ENCODE measurements at places on chromosomes 6 and 20.

DNA sequence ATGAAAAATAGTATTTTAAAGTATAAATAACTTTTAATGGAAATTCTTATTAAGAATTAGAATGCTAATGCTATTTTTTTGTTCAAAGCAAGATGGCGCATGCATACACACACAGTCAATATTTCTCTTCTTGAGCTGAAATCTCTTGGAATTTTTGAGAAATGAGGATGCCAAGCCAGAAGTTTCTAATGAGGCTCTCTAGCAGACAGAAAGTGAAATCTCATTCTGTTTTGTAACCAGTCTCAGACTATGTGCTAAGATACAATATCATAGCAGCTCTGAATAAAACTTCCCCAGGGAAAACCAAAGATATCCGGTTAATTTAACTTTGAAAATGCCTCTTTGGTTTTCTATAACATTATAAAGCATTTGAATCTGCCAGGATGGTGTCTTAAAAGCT is 97.2 kb upstream of the HDAC2 start:
- DNase-seq: no peak

DNA sequence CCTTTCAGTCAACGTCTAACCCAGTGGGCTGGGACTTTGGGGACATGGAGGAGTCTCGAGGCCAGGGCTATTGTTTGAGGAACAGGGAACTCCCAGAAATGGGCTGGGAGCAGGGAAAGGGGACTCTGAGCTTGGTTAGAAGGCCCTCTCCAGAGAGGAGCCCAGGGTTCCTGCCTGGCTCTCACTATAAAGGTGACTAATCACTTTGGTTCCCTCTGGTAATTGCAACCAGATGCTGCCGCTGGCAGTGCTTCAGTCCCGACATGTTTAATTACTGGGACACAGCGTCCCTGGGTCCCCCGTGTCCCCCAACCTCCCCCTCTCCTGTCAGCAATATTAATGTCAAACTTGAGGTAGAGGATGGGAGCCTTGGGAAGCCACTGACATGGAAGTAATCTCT is 5.0 kb upstream of the GDF5 start:
- no peak for DNase-seq

DNA sequence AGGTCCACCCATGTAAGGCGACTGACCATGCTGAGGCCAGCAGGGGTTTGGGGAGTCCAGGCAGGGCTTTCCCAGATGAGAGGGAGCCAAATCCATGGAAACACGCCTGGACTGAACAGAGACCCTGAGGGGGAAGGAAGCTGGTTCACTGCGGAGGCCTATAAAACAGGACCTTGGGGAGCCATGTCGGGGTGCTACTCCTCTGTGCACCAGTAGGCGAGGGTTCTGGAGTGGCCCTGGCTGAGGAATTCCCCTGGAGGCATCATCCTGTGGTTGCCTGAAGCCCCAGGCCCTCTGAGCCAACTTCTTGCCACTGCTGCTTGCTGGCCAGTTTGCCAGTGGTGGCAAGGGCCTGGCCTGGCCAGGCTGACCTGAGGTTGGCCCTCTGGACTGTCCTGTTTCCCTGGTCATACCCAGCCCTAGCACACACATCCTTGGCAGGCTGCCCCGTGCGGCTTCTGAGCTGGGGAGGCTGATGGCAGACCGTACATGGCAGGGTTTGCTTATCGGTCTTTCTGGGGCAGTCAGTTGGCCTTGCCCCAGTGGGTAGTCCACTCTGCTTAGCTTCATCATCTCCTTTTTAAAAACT is 2.2 kb upstream of the LRRN4 start:
- DNase-seq: no peak

GRCh38 chr20:46025376-46025783 is 3.6 kb upstream of the SLC12A5 start:
- DNase-seq: no peak

- no peak for DNase-seq
Observed at GRCh38 chr20:36490191-36490590, 51.1 kb upstream of the MYL9 start.

GRCh38 chr6:36493319-36493718 is 50.5 kb downstream of the KCTD20 start:
- no peak for DNase-seq

- no peak for DNase-seq
Observed at GRCh38 chr6:45466686-45467085, 89.0 kb upstream of the SUPT3H start.

GRCh38 chr6:156309017-156309416 is 468.2 kb upstream of the ARID1B start:
- DNase-seq: no peak

DNA sequence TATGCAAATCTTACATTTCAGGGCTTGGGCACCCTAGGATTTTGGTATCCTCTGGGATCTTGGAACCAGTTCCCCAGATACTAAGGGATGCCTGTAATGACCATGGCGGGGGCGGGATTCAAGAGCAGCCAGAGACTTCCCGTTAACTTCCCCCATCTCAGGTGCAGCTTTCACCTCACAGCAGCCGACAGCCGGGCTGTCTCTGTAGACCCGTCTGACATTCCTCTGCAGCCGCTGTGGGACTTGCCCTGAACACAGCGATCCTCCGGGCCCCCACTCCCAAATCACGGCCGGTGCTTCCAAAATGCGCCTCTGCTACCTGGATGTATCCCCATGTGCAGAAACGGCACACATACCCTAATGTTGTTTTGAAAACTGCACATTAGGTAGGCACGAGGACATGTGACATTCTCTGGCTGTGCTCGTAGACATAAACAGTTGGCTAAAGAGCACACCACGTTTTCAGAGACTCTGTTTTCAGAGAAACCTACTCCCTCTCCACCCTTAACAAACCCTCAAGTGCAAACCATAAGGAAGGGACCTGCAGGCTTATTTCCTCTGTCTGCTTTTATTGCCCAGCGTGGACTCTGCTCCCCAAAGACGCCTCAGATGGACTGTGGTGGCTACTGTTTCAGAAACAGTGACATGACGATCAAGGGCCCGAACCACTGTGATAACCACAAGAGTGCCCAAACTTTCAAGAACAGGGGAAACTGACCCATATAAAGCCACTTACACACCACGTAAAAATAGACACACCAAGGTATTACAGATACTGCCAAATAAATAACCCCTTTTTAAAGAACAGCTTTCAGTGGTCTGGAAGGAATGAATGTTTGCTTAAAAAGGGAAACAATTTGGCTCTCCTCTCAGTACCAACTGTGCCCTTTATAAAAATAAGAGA is 72.9 kb upstream of the FOXC1 start:
- no peak for DNase-seq

- DNase-seq: no peak
Observed at GRCh38 chr20:51429144-51429482, 113.4 kb downstream of the NFATC2 start.

DNA sequence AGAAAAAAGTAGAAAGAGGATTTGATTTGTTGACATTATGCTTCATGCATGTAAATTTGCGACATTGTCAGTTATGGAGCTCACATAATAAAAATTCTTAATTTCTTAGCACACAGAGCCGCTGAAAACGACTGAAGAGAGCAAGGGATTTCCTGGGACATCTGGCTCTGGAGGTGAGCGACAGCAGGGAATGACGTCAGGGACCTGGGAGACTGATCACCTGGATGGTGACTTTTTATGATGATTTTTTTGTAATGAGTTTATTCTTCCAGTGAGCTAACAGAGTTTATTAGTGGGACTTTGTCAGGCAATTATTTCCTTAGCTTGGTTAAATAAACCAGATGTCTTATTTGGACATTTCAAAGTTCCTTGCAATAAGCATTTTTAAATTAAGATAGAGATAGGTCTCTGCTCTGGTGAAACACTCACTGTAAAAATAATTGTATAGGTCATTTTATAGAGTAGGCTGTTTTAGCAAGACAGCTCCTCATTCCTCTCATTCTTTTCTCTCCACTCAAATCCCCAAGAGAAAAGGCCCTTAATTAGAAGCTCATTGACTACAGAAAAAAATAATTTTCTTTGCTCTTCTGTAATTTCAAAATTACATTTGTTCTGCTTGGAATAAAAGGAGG is 19.4 kb downstream of the TMEM200A start:
- no peak for DNase-seq

DNA sequence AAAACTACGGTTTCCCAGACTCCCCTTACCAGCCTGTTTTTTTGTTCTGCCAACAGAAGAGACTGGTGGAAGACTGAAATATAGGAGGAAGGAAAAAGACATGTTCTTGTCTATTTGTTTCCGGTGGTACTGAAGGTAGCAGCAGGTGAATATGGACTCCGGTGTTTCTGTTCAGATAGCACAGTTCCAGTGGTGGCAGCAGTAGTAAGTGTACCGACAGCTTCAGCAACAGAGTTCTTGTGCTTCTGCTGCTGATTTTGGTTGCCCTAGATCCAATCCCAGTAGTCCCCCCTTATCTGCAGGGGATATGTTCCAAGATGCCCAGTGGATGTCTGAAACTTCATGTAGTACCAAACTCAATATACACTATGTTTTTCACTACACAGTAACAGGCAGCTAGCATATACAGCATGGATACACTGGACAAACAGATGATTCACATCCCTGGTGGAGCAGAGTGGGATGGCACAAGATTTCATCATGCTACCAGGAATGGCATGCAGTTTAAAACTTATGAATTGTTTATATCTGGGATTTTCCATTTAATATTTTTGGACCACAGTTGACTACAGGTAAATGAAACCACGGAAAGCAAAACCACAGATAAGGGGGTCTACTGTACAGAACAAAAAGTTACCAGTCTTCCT is 301.8 kb downstream of the BTBD9 start:
- no peak for DNase-seq

DNA sequence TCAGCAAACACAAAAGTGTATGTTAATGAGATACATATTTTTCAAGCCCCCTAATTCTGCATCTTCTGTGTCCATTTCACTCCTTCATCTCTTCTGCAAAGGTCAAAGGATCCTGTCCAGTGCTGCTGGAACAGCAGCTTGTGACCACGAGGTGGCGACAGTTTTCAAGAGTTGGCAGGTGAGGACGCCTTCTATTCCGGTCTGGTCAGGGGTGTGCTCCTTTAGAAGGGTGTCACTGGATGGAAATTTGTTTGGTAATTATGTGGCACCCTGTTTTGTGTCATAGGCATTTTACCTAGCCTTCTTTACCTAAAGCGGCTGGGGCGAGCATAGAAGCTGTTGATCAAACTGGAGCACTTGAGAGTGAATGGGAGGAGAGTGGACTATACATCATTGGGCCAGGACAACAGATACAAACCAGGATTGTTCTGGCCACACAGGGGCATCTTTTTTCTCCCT is 32.9 kb upstream of the ERVFRD-1 start:
- DNase-seq: peak; percentile 29

DNA sequence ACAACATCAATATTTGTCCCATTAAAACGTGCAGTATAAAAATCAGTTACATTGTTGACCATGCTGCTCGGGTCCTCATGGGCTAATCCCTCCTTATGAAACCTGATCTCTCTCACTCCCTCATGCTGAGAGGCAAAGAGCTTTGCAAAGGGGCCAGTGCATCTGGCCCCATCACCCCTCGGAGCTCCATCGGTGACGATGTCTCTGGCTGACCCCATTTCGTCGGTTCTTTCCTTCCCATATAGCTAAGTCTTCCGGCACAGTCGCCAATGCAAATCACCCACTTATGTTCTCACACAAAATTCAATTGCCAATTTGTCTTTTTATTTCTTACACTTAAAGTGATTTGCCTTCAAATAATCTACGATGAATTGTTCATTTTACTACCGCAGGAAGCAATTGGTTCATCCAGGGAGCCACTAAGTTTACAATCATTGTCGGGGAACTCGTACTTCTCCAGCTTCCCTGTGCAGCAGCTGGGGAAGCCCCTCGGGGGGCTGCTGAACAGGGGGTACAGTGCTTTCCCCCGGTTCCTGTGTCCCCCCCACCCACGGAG is 199.8 kb upstream of the CDH4 start:
- no peak for DNase-seq

GRCh38 chr6:152723398-152723797 is 25.7 kb downstream of the MYCT1 start:
- no peak for DNase-seq

DNA sequence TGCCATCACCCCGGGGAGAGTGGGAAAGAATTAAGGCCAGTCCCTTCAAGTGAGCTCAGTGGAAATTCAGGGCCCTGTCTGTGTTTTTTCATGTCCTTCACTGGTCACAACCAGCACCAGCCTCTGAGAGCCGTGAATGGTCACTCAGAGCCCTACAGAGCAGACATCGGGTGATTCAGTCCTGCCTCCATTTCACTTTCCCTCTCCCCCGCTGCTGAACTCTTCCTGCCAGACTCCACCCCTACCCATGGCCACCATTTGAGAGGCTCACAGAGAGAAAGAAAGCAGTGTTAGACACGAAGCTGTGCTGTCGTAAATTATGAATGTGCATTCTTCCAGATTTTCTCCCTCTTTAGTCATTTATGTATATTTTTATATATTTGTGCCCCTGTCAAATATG is 5.4 kb downstream of the R3HDML start:
- no peak for DNase-seq

- no peak for DNase-seq
Observed at GRCh38 chr6:127383988-127384387, 40.6 kb upstream of the ECHDC1 start.

GRCh38 chr20:32972181-32973076 is 31.8 kb downstream of the SUN5 start:
- DNase-seq: peak; percentile 91

GRCh38 chr6:14224359-14225103 is 107.0 kb downstream of the CD83 start:
- DNase-seq: no peak

DNA sequence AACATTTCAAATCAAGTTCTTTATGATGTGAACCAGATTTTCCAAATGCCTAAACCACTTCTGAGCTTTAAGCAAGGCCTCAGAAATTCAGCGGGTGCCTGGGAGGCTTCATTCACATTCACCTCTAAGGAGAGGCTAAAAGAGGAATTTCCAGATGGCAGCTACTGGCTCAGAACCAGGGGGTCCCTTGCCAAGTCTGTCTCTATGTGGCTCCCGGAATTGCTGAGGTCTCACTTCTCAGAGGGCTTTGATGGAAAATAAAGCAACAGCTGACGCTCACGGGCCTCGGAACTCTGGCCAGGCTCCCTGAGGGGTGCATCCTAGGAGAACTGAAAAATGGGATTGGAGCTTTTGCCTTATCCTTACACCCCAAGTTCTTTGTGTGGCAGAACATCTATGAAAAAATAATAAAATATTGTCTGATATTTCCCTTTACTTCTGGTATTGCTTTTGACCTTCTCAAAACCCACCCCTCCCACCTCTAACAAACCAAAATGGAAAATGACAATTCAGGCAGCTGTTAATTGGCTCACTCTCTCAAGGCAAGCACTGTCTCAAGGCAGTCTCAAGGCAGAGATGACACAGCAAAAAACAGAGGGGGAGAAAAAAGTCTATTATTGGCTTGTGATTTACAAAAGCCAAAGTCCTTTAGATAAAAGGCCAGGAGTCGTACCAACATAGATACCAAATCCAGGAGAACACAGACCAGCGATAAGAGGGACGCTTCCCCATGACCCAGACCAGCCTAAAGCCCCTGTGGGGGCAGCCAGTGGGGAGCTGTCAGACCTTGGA is 21.8 kb upstream of the LRRN4 start:
- no peak for DNase-seq

DNA sequence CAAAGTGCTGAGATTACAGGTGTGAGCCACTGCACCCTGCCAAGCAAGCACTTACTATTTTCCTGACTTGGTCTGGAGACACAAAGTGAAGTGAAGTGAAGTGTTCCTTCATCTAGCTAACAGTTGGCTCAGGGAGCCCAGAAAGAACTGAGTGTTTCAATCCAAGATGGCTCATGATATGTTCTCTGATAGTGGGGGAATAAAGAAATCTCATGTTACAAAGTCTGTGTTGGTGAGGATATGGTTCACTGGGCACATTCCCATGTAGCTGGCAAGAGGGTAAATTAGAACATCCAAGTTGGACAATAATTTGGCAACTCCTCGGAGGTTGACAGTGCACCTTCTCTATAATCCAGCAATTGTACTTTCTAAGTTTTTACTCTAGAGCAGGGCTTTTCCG is 5.0 kb upstream of the ITPR3 start:
- no peak for DNase-seq
